ENCODE measurements at places on chromosomes 4 and X. TPM values are rescaled to one million over a fixed set of nuclear protein-coding genes. Genes with fewer than 3 reads are reported as not detected.

PLK4 gene
- 21.4 TPM for total RNA-seq

DNA sequence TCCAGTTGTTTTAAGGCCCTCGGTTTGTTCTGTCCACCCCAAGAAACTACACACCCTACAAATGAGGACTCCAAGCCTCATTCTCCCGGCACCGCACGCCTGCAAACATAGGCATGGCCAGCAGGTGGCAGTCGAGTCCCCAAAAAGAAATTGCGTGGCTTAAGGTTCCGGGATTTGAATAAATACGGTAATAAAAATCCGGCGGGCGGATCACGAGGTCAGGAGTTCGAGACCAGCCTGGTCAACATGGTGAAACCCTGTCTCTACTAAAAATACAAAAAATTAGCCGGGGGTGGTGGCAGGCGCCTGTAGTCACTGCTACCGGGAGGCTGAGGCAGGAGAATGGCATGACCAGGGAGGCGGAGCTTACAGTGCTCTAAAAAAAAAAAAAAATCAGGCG is 21.8 kb upstream of the CSF2RA start:
- H3K4me3 ChIP-seq, result no peak overlapping the region
- H3K27me3 ChIP-seq, result no peaks in the 10 kb centered on the region
- H3K36me3 ChIP-seq, result no peaks in the 10 kb centered on the region
- DNase-seq, result peak; percentile 32
- no peaks in the 10 kb centered on the region for H3K4me1 ChIP-seq

TLR10 gene
- 0.05 TPM for total RNA-seq

DNA sequence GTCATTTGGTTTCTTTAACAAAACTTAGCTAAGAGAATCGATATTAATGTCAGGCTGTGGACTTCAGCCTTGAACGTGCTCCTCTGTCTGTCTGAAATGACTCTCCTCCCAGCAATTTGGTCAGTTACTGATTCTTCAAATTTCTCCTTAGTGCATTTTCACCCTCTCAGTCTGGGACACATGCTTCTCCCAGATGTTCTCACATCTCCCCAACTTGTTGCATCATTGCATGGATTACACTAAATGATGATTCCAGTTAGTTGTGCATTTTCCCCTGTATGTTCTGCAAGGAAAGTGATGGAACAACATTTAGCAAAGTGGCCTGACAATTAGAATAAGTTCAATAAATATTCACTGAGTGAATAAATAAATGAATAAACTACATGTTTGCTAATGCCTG is 94.4 kb downstream of the NLGN4X start:
- no peaks in the 10 kb centered on the region for H3K4me1 ChIP-seq
- no peaks in the 10 kb centered on the region for H3K27me3 ChIP-seq
- H3K36me3 ChIP-seq, result no peaks in the 10 kb centered on the region
- no peak overlapping the region for H3K4me3 ChIP-seq
- DNase-seq, result no peak

- DNase-seq, result no peak
- H3K27me3 ChIP-seq, result no peaks in the 10 kb centered on the region
- H3K4me1 ChIP-seq, result no peaks in the 10 kb centered on the region
- H3K36me3 ChIP-seq, result no peaks in the 10 kb centered on the region
- no peak overlapping the region for H3K4me3 ChIP-seq
These were observed 17.2 kb downstream of the EDNRA start for GRCh38 chr4:147498031-147498660.

BTC gene
- total RNA-seq, result 0.08 TPM

GRCh38 chrX:8272821-8273220 is 101.8 kb upstream of the VCX2 start:
- H3K36me3 ChIP-seq, result no peaks in the 10 kb centered on the region
- H3K27ac ChIP-seq, result no peak overlapping the region
- H3K4me3 ChIP-seq, result no peak overlapping the region
- H3K4me1 ChIP-seq, result no peaks in the 10 kb centered on the region

DNA sequence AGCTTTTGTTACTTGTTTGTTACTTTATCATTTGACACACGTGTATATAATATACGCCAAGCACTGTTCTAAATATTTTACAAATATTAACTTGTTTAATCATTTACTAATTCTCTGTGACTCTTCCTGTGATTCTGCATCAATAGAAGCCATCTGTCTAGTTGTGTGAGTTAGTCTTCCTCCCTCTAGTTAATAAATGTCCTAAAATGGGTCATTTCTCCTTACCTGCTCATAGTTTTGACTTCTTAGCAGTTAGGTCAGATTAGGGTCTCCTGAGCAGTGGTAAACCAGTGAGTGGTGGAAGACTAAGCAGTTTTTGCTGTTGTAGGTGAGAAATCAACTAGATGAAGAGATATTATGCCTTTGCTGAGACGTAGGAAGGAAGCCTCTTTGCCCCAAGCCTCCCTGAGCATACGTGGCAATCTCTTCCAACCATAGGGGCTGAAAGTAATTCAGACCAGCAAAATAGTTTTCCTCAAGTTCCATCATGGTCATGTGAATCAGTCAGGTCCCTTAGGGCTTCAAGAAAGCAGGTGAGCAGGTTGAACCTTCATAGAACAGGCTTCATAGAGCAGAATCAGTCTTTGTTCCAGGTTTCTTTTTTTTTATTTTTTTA is 38.7 kb upstream of the THOC2 start:
- H3K27me3 ChIP-seq, result no peaks in the 10 kb centered on the region
- no peaks in the 10 kb centered on the region for H3K36me3 ChIP-seq
- H3K27ac ChIP-seq, result no peak overlapping the region
- DNase-seq, result no peak

DNA sequence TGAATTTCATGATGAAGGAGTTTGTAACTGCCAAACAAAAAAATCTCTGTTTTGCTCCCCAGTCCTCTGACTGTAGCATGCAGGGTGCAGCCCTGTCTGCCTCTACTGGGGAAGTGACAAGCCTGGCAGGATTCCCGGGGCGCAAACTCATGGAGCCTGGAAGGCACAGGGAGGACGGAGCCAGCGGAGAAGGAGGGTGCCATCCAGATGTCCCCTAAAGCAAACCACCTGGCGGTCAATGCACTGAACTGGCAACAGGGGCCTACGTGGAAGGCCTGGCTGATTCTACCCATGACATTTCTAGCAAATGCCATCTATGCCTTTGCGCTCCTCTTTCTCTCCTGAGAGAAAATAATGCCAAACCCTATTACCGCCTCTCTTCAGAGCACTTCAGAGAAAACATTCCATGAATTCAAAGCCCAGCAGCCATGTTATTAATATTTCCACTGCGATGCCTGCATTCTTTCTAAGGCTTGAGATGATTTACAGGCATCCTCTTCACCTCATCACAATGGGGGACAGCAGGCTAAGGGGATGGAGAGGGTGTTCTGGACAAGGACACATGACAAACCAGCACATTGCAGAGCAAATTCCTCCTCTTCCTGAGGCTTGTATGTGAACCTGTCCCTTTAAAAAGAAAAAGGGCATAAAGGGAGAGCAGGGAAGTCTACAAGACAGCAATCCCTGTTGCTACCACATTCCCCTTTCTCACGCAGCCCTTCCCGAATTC is 329.3 kb upstream of the NOCT start:
- H3K4me3 ChIP-seq, result no peak overlapping the region
- no peaks in the 10 kb centered on the region for H3K36me3 ChIP-seq
- H3K27ac ChIP-seq, result no peak overlapping the region

RGN gene
- 3.4 TPM for total RNA-seq

DNA sequence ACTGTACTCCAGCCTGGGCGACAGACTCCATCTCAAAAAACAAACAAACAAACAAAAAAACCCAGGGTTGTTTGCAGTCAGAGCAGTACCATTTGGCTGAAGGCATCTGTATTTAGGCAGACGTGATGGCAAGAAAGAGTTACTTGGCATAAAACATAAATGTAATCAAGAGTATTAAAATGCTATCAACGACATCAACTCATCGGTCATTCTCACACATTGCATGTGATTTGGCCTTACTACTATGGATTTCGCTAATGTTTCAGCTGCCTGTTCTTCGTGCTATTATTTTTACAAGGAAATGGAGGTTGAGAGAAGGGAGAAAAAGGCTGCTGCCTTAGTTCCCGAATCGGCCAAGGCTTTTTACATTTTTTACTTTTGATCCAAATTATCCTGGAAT is 15.5 kb upstream of the SMARCA5 start:
- no peaks in the 10 kb centered on the region for H3K36me3 ChIP-seq
- no peak for DNase-seq
- H3K4me1 ChIP-seq, result no peaks in the 10 kb centered on the region
- H3K27me3 ChIP-seq, result no peaks in the 10 kb centered on the region

PAGE2 gene
- total RNA-seq, result not detected

- H3K27ac ChIP-seq, result no peak overlapping the region
- no peaks in the 10 kb centered on the region for H3K27me3 ChIP-seq
- no peaks in the 10 kb centered on the region for H3K36me3 ChIP-seq
- peak; percentile 22 for DNase-seq
- H3K4me1 ChIP-seq, result no peaks in the 10 kb centered on the region
These were observed 833.9 kb upstream of the PRKX start for GRCh38 chrX:4547213-4547836.

CYTL1 gene
- total RNA-seq, result not detected

DNA sequence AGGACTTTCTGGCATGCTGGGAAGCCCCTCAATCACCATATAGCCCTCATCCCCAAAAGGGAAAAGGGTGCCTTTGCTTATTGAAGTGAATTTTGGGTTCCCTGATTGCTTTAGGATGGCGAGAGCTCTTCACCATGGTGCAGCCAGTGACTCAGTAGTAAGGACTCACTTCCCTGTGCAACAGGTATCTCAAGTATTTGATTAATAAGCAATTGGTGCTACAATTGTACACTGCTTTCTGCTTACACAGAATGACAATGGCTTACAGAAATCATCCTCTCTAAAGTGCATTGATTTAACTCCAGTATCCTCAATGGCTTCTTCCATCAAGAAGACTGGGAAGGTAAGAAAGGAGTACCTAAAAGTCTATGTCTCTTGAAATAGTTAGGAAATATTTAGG is 143.7 kb upstream of the SMIM10 start:
- DNase-seq, result no peak
- H3K4me1 ChIP-seq, result no peaks in the 10 kb centered on the region
- H3K27me3 ChIP-seq, result no peaks in the 10 kb centered on the region
- H3K36me3 ChIP-seq, result no peaks in the 10 kb centered on the region
- no peak overlapping the region for H3K4me3 ChIP-seq
- no peak overlapping the region for H3K27ac ChIP-seq

DNA sequence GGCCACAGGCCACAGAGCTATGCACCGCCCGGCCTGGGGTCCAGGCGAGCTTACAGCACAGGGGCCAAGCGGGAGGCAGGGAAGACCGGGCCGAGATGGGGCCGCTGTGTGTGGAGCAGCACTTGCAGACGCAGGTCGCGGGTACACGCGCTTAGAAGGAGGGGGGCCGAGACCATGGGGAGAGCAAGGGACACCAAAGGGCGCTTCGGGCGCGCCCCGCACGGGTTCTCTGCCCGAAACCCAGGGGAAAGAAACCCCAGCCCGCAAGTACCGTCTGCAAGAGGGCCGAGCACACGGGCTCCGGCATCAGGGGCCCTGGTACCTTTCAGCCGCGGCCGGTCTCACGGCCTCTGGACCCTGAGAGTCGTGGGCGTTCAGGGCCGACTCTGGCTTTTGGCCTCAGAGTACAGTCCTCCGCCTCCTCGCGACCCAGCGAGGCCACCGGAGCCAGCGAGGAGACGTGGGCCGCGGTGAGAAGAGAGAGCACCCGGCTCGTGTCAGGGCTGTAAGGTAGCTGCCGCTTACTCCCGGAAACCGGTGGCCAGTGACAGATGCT is 342 bp downstream of the EOLA2 start:
- no peak for DNase-seq
- H3K27ac ChIP-seq, result peak overlapping the region; percentile 91
- peak overlapping the region; percentile 99 for H3K4me3 ChIP-seq
- no peaks in the 10 kb centered on the region for H3K27me3 ChIP-seq
- H3K4me1 ChIP-seq, result peaks cover 7% of the 10 kb centered on the region

DNA sequence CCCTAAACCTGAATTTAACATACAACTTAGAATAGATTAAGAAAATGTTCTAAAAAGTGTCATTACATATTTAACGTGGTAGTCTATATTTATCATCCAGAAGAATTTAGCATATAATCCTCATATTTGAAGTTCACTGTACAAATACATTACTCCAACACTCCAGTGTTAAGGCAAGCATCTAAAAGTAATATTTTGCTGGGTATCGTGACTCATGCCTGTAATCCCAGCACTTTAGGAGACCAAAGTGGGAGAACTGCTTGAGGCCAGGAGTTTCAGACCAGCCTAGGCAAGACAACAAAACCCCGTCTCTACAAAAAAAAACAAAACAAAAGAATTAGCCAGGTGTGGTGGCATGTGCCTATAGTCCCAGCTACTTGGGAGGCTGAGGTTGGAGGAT is 24.8 kb downstream of the LRBA start:
- H3K4me1 ChIP-seq, result no peaks in the 10 kb centered on the region
- H3K27ac ChIP-seq, result no peak overlapping the region
- H3K27me3 ChIP-seq, result no peaks in the 10 kb centered on the region
- DNase-seq, result no peak
- no peaks in the 10 kb centered on the region for H3K36me3 ChIP-seq
